ENCODE measurements at places on chromosomes 1 and 21.

- DNase-seq: no peak
Observed at GRCh38 chr1:43686801-43687200, 20.5 kb upstream of the ST3GAL3 start.

- DNase-seq: no peak
Observed at GRCh38 chr1:5595531-5596170, 396.6 kb downstream of the NPHP4 start.

GRCh38 chr21:17089091-17089491, 423.8 kb upstream of the CXADR start:
- no peak for DNase-seq

DNA sequence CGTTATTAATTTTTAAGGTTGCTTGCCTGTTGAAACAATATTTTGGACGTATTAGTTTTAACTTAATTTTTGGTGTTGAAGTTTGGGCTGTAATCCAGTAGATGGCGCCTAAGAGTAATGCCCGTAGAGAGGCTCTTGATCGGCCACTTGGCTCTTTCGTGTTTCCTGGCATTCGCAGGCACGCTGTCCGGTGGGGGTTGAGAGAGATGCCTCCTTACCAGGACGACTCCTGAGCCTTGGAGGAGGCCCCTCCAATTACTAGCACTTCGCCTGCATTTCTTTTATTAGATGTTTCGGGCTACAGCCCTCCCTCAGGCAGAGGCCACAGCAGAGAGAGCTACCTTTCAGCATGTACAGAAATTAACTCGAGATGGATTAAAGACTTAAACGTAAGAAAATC, 12.0 kb downstream of the OR2M4 start:
- DNase-seq: peak; percentile 58

- no peak for DNase-seq
Observed at GRCh38 chr1:148354284-148354912, 128.7 kb downstream of the PPIAL4G start.

- no peak for DNase-seq
Observed at GRCh38 chr1:54230507-54231339, 30.8 kb downstream of the MRPL37 start.

- DNase-seq: no peak
Observed at GRCh38 chr1:45979778-45980176, 152.7 kb downstream of the PIK3R3 start.

- DNase-seq: peak; percentile 98
Observed at GRCh38 chr1:193654951-193655735, 468.7 kb upstream of the B3GALT2 start.

- no peak for DNase-seq
Observed at GRCh38 chr1:213820362-213821149, 167.2 kb upstream of the PROX1 start.

DNA sequence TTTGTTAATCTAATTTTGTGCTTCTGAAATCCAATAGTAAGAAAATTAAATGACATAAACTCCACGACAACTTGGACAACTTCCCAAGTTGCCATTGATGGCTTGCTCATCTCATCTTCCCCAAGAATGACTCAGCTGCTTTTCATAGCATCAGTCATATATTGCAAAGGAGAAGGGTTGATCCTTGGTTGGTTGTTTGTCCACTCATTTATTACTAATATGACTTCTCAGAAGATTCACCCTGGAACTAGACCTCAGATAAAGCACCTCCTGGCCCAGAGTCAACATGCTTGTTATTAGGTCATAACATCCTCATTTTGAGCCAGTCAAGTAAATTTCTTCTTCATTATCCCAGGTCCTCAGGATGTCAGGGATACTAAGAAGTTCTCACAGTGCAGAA, 2.3 kb upstream of the LCE3D start:
- peak; percentile 53 for DNase-seq

- DNase-seq: peak; percentile 49
Observed at GRCh38 chr1:9101510-9102146, 27.3 kb downstream of the GPR157 start.

DNA sequence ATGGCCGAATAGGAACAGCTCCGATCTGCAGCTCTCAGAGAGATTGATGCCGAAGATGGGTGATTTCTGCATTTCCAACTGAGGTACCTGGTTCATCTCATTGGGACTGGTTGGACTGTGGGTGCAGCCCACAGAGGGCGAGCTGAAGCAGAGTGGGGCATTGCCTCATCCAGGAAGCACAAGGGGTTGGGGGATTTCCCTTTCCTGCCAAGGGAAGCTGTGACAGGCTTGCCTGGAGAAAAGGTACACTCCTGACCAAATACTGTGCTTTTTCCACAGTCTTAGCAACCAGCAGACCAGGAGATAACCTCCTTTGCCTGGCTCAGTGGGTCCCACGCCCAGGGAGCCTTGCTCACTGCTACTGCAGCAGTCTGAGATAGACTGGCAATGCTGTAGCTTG, 66.9 kb downstream of the HSD3B1 start:
- no peak for DNase-seq

- no peak for DNase-seq
Observed at GRCh38 chr1:1619917-1620361, 4.6 kb downstream of the MIB2 start.

- no peak for DNase-seq
Observed at GRCh38 chr21:34116569-34116968, 43.2 kb downstream of the MRPS6 start.

GRCh38 chr1:183580281-183580682, 10.0 kb downstream of the NCF2 start:
- no peak for DNase-seq

DNA sequence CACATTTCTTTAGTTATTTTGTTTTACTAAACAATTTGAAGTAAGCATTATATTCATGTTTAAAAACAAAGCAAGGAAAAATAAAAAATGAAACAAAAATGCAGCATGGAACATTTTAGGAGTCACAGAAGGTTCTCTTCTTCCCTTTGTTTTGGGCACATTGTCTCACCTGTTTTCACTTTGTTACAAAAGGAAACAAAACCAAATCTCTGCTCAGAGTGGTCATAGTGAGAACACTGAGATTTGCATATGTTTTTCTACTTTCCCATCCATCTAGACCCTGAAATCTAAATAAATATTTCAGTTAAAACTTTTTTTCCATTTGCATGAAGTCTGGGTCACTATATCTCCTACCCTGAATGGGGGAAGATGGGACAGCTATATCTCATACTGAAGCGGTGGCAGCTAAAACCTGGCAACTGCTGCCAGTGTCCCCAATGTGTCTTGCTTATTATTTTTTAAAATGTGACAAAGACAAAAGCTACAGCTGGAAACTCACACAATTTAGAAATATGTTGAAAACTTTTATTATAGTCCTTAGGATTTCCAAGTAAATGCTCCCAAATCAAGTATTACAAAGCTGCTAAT, 3.5 kb downstream of the EXOC8 start:
- no peak for DNase-seq

DNA sequence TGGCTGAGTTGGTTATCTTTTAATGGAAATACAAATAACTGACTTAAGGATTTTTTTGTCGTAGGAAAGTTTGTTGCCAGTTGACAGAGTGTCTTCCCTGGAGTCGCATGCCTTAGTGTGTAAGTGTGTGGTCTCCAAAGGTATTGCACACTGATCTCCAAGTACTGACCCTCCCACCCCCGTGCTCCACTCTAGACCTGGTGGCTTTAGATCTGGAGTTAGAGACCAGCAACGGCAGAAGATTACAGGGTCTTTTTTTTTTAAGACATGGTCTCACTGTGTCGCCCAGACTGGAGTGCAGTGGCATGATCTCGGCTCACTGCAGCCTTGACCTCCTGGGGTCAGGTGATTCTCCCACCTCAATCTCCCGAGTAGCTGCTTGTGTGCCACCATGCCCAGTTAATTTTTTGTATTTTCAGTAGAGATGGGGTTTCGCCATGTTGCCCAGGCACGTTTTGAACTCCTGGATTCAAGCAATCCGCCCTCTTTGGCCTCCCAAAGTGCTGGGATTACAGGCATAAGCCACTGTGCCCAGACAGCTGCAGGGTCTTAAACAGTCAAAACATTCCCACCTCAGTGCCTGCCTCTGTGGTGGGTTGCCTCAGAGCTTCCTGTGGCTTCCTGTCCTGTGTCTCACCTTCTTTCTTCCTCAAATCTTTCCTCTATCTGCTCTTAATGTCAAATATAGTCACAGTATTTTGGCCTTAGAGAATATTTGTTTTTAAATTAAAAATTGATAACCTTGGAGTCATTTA, 6.9 kb downstream of the TRAPPC10 start:
- DNase-seq: no peak

GRCh38 chr1:209343511-209343910, 240.0 kb upstream of the CAMK1G start:
- DNase-seq: no peak

- DNase-seq: no peak
Observed at GRCh38 chr1:118388301-118388959, 203.4 kb upstream of the SPAG17 start.

GRCh38 chr1:157653494-157653873, 47.1 kb downstream of the FCRL3 start:
- DNase-seq: no peak

GRCh38 chr1:17120481-17120877, 1.2 kb upstream of the PADI2 start:
- DNase-seq: no peak

GRCh38 chr1:7667625-7668218, 103.4 kb upstream of the VAMP3 start:
- peak; percentile 72 for DNase-seq

- no peak for DNase-seq
Observed at GRCh38 chr1:64844175-64844574, 99.3 kb downstream of the RAVER2 start.

DNA sequence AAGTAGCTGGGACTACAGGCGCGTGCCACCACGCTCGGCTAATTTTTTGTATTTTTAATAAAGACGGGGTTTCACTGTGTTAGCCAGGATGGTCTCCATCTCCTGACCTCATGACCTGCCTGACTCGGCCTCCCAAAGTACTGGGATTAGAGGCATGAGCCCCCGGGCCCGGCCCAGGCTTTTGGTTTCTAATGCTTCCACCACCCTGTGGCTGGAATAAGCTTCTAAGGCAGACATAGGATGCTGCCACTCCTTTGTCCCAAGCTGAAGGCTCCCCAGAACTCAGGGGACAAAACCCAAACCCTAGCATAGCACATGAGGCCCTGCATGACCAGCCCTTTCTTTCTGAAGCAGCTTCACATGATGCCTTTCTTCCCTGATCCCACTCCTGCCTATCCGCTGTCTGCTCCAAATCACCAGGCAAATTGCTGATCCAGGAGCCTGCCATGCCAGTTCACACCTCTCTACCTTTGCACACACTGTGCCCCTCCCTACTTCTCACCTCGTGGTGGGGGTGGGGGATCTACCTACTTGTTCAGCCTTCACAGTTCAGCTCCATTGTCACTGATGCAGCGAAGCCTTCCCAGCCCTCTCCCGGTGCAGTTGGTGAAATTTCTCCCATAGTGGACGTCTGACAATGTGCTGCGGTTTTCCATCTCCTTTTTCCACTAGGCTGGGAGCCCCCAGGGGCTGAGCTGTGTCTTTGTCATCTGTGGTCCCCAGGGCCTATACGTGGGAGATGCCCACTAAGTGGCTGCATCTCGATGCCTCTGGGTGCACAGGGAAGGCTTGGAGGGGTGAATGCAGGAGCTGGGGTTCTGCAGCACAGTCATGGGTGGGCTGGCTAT, 6.9 kb downstream of the PTPRU start:
- DNase-seq: no peak

- DNase-seq: no peak
Observed at GRCh38 chr1:41013796-41014195, 7.7 kb downstream of the SLFNL1 start.

GRCh38 chr1:163357378-163357777, 35.6 kb downstream of the NUF2 start:
- DNase-seq: no peak

- no peak for DNase-seq
Observed at GRCh38 chr1:36894824-36895223, 139.5 kb downstream of the GRIK3 start.

GRCh38 chr1:152035539-152036266, 1.1 kb downstream of the S100A11 start:
- DNase-seq: no peak

All from MG63 (cell line).